ENCODE measurements at places on chromosomes 7 and 10.

DNA sequence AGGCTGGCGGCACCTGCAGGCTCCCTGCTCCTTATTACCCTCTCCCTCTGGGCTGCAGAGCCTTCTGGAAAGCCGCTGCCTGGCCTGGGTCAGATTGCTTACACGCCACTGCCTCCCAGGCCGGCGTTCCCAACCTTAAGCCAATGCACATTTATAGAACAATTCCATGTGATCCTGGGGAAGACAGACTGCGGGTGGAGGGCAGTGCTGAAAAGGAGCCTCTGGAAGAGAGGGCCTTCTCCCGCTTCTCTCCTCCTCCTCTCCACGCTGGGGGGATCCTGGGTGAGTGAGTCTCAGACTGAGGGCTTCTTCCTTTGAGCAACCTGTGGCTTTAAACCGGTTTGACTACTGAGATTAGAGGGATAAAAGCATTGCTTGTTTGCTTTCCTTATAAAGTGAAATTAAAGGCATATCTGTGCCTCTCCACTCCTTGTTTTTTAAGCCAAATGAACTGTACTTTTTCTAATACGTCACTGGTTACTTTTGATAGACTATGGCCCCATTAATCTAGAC lies 5.5 kb downstream of the TACC2 start:
- no peak for DNase-seq

GRCh38 chr7:50492770-50493519 lies 42.8 kb upstream of the FIGNL1 start:
- DNase-seq, result no peak

GRCh38 chr7:121510302-121510701 lies 114.2 kb upstream of the FAM3C start:
- no peak for DNase-seq

DNA sequence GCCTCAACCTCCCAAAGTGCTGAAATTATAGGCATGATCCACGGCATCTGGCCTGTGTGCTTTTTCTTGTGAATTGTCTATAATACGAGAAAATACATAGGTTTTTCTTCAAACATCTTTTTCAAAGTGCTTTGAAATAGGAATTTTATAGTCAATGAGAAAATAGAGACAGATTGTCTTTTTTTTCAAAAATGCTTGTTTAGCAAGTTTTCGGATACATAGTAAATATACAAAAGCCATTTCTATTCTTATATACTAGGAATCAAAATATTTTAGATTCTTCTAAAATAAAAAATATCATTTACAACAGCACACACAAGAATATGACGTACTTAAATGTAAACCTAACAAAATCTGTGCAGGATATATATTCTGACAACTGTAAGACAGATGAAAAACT lies 1.6 kb upstream of the LYZL2 start:
- no peak for DNase-seq

GRCh38 chr10:88853155-88853881 lies 1.7 kb upstream of the ANKRD22 start:
- no peak for DNase-seq

- no peak for DNase-seq
Measured at GRCh38 chr7:80781146-80781545, 137.7 kb downstream of the SEMA3C start.

GRCh38 chr10:96835899-96836298 lies 3.8 kb downstream of the LCOR start:
- DNase-seq, result no peak

GRCh38 chr7:76356823-76357222 lies 2.0 kb downstream of the YWHAG start:
- no peak for DNase-seq

- no peak for DNase-seq
Measured at GRCh38 chr7:117097860-117098259, 144.6 kb downstream of the ST7 start.

DNA sequence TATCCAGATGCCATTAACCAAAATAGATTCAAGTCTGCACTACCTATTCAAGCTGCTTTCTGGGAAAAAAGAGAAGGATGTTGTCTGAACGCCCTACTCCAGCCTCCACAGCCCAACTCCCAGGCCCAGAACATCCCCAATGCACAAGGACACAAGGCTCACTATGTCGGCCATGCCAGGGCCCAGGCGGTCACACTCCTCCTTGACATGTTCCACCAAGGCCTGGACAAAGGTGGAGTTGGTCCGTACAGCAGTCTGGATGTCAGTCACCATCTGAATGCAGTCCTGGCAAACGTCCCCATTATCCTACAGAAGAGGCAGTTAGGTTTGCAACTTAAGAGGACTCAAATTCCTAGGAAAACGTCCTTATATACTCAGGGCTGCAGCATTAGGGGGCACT lies 23.2 kb downstream of the PSAP start:
- no peak for DNase-seq

- DNase-seq, result peak; percentile 2
Measured at GRCh38 chr10:118045837-118046394, 825 bp downstream of the RAB11FIP2 start.

- DNase-seq, result no peak
Measured at GRCh38 chr7:111914291-111914690, 291.9 kb downstream of the DOCK4 start.

GRCh38 chr7:45575501-45576248 lies 1.5 kb downstream of the ADCY1 start:
- DNase-seq, result no peak

- DNase-seq, result no peak
Measured at GRCh38 chr10:74117738-74118137, 32.9 kb downstream of the AP3M1 start.

GRCh38 chr10:61448841-61449600 lies 4.2 kb downstream of the TMEM26 start:
- DNase-seq, result no peak

GRCh38 chr7:108972004-108972403 lies 402.3 kb downstream of the DNAJB9 start:
- DNase-seq, result no peak
